Brain (organoid and tissue), 16 donors: ENCODE measurements at places on chromosomes 3 and 15.

GRCh38 chr15:98873441-98874218 is 134.0 kb downstream of the PGPEP1L start:
- DNase-seq = no peak

DNA sequence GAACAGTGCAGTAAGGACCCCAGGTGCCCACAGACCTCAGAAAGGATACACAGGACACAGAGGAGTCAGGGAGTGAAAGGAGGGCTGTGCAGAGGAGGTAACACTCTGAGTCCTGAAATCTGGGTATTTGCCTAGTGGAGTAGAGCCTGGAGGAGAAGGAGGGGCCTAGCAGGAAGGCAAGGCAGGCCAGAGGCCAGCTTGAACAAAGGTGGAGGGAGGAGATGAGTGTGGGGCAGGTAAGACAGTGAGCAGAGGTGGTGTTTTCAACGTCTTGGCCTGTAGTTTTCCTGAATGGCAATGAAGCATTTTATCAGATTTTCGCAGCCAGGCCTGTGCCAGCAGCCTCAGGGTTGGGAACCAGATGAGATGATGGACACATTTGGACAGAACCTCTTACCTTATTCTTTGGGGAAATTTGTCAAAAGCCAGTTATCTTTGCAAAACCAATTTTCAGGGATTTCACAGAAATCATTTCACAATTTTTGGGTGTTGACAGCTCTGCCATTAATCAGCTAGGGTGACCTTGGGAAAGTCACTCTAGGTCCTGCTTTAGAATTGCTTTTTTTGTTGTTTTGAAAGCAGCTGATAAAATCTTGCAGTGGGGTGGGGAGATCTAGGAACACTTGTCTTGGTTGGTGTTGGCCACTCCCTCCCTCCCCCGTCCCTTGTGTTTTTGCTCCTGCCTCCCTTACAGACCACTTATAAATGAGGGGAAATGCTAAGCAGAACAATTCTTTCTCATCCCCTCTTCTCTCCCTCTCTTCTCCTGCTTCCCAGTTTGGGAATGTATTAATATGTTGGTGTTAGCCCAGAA is 38.4 kb downstream of the SPSB4 start:
- no peak for DNase-seq

GRCh38 chr3:169923189-169923588 is 11.8 kb downstream of the SAMD7 start:
- DNase-seq = peak; percentile 79

- no peak for DNase-seq
These were observed 29.1 kb upstream of the LXN start for GRCh38 chr3:158701420-158702065.
